Activated CD4-positive, alpha-beta T cell treated with anti-CD3 and anti-CD28 coated beads, Interleukin-2, amount 10 ng/mL, durations not matched to agents 7 days and 5 days (primary cell): ENCODE measurements at places on chromosomes 13 and 19. TPM values are rescaled to one million over a fixed set of nuclear protein-coding genes. Genes with fewer than 3 reads are reported as not detected.

DNA sequence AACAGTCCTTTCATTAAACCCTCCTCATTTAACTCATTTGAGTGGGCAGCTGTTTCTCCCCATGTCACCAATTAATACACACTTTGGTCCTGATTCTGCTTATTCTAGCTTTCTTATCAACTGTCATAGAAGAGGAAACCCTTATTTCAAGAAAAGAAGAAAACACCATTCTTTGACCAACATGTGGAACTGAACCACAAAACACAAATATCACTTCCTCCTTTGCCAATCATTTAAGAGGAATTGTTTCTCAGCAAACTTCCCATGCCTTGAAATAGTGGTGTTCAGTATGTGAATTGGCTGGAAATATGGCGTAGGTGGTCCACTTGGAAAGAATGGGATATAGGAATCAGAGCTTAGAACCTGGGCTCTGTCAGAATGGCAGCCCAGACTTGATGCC, 20.4 kb downstream of the MBD3L2B start:
- peaks cover 2% of the 10 kb centered on the region for H3K36me3 ChIP-seq
- no peak overlapping the region for H3K27ac ChIP-seq
- peaks cover 12% of the 10 kb centered on the region for H3K4me1 ChIP-seq
- no peaks in the 10 kb centered on the region for H3K27me3 ChIP-seq
- no peak overlapping the region for H3K4me3 ChIP-seq
- no peak for DNase-seq

DNA sequence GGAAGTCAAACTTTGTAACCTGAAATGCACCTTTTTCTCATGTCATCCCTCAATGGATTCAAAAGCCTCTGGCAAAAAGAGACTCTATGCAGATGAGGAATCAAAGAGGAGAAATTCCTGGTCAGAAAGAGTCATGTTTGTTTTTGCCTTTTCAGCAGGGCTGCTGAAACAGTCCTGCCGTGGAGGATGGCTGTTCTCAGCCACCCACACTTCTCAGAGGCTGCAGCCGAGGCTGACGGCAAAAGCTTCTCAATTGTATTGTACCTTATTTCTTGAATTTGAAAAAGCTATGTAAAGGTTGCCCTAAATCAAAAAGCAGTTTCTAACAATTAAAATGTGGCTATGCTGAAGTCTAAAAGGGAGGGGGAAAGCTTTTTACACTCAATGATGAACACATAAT, 385.3 kb downstream of the KCTD12 start:
- no peak for DNase-seq
- no peak overlapping the region for H3K4me3 ChIP-seq
- no peaks in the 10 kb centered on the region for H3K4me1 ChIP-seq
- no peak overlapping the region for H3K27ac ChIP-seq
- H3K36me3 ChIP-seq: no peaks in the 10 kb centered on the region

DNA sequence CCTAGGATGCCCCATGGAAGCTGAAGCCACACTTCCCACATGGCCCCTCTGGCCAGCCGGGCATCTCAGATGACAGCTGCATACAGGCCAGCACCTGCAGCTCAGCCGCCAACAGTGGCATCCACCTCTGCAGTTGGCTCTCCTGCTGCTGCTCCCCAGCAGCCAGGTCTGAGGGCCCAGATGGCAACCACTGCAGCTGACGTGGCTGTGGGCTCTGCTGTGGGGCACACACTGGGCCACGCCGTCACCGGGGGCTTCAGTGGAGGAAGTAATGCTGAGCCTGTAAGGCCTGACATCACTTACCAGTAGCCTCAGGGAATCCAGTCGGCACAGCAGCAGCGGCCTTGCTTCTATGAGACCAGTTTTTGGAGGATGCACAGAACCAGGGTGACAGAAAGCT, 45.3 kb upstream of the LSM14A start:
- H3K4me3 ChIP-seq: no peak overlapping the region
- H3K4me1 ChIP-seq: no peaks in the 10 kb centered on the region
- no peak overlapping the region for H3K27ac ChIP-seq
- peaks cover 9% of the 10 kb centered on the region for H3K27me3 ChIP-seq
- no peak for DNase-seq
- no peaks in the 10 kb centered on the region for H3K36me3 ChIP-seq

MRPS12 gene
- 57.5 TPM for total RNA-seq
